ENCODE measurements at places on chromosomes 3 and 15.

DNA sequence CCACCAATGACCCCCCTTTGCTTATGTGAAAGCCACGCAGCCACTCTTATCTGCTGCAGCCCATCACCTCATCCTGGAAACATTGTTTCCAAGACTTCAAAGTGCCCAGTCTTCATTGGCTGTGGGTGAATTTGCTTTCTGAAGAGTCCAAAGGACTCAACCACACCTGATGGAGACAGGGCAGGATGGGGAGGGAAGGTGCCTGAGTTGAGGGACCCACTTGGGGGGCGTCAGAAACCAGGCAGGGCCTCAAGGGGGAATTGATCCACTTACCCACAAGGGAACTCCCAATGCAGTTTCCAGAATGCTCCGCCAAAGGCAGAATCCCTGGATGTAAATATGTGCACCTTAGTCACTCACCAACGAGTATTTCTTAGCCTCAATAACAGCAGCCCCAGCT lies 147.9 kb upstream of the ATP2B2 start:
- DNase-seq = no peak

- DNase-seq = no peak
Measured at GRCh38 chr15:89982315-89983055, 18.6 kb upstream of the ZNF710 start.

DNA sequence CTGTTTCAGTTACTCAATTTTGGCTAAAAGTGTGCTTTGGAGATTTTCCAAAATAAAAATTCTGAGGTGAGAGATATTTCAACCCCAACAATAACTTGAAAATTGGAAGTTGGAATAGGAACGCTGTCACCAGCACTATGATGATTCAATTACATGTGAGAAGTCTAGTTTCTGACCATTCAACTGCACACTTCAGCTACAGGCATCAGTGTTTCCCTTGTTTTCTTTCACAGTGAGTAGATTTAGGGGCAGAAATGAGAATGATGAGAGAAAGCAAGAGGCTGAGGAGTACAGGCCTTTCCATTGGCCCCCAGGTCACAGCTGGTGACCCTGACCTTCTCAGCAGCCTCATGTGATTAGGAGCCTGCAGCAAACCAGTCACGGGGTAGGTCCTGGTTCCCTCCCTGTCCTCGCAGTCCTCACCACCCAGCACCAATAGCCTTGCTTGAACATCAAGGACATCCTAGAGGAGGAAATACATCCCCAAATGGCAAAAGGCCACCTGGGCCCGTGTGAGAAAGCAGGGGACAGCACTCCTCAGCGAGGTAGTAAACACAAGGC lies 10.0 kb upstream of the FILIP1L start:
- DNase-seq = no peak

- DNase-seq = peak; percentile 72
Measured at GRCh38 chr3:177618873-177619733, 421.8 kb upstream of the TBL1XR1 start.

DNA sequence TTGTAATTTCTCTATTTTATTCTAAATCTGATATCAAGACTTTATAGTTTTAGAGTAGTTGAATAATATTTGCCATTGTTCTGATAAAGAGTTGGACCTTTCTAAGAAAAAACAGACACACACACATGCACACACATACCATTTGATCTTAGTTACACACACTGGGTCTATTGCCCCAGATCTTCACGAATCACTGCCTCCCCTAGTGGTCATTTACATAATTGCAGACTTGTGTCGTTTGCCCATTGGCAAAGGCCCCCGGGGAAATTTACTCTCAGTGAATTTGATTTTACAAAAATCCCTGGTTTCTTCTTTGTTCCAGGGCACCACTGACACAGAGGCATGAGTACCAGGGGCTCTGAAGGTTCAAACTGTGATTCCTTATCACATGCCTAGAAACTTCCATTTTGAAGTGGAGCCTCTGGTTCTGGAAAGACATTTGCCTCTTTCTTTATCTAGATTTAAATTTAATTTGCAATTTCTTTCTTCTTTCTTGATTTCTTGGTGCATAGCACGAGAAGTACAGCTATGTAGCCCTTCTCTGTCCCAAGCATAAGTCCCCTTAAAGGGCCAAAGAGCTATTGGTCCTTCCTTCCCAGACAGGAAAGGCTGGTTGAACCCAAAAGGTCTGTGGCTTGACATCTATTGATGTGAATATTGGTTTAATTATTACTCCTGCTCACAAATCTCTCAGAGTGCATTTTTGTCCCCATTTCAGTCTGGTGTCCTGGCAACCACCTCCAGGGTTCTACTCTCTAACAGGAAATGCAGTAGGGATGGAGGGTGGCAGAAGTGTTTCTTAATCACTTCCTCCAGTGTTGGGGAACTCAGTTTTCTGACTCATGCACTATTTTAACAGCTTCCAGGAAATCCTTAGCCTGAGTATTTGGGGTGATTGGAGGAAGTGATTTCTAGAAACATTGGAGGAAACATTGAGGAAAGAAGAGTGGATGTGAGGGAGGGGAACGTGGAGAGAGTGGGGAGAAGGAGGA lies 32.4 kb upstream of the SLC6A11 start:
- DNase-seq = peak; percentile 22

DNA sequence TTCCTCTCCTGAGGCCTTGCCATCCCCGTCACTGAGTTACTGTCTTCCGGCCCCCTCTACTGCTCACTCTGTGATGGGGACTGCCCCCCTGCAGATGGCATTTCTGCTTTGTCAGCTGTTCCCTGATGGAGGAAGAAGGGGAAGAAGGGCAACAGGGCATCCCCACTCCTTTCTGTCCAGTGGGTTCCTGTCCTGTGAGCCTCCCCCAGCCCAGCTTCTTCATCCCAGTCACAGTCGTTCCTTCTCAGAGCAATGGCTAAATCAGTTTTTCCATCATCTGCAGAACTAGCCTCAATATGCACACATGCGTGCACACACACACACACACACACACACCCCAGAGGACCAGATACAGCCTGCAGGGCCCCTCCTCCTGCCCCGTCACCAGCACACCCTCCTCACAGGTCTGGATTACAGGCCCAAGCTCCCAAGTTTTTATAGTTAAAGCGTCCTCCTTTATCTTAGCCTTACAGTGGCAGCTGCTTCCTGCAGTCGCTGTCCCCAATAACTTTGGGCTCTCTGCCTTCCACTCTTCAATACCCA lies 21.4 kb downstream of the ALDH1L1 start:
- DNase-seq = no peak

DNA sequence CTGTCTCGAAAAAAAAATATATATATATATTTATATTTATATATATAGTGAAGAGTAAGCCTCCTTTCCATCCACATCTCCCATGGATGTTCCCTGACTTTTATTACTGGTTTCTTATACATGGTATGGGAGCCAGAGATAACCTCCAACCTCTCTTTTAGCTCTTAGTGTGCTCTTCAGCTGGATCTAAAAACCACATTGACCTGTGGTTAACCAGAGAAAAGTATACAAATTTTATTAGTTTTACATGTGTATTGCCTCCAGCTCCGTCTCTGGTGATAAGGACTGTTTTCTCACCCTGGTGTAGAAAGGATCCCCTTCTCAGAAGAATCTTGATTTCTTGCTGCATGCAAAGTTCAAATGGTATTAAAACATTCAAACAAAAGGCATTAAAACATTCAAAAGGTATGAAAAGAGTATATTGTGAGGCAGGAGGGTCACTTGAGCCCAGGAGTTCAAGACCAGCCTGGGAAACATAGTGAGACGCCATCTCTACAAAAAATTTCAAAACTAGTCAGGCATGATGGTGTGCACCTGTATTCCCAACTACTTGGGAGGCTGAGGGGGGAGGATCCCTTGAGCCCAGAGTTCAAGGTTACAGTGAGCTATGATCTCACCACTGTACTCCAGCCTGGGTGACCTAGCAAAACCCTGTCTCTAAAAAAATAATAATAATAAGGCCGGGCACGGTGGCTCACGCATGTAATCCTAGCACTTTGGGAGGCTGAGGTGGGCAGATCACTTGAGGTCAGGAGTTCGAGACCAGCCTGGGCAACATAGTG lies 13.5 kb upstream of the TTBK2 start:
- peak; percentile 53 for DNase-seq

GRCh38 chr3:191426311-191426710 lies 34.7 kb upstream of the PYDC2 start:
- DNase-seq = no peak

- DNase-seq = no peak
Measured at GRCh38 chr3:108327168-108327567, 30.8 kb downstream of the HHLA2 start.

- DNase-seq = no peak
Measured at GRCh38 chr15:76267077-76267476, 44.2 kb downstream of the ETFA start.

- peak; percentile 48 for DNase-seq
Measured at GRCh38 chr3:186002884-186003472, 65.2 kb upstream of the TRA2B start.

DNA sequence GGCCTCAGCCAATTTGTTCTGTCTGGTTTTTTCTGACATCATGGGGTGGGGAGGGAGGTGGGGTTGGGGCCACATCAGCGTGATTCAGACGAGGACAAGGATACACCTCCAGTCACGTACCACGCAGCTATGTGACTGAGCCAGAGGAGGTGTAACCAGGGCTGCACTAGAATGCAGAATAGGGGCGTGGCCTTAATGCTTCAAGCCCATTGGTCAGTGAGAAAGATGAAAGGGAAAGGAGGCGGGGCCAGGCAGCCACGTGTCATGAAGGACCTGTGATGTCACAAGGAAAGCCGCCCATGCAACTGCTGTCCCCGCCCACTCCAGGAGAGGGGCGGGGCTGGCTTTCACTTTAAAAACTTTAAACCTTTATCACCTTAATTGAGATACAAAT lies at the start of gene GOLGA6L2:
Gene GOLGA6L2, minus strand, starts transcription at position 137 of the 394 bp plus-strand sequence. Its CDS starts 62 bp downstream, at position 75.
- DNase-seq = no peak

DNA sequence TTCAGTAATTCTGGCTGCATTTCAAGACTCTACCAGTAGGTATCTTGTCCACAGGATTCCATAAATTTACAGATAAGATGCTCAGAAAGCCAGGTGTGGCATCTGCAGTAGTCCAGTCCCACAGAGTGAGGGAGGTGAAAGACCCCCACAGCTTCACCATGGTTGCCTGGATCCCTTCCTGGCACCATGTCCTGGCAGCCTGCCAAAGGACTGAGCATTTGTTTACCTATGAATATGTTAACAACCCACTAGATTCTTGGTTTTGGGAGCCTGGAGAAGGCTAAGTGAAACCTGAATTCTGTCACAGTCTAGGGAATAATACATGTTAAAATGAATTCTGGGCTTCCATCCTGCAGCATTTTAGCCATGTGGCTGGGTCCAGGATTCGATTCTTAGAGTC lies 14.9 kb downstream of the CHST2 start:
- DNase-seq = no peak

DNA sequence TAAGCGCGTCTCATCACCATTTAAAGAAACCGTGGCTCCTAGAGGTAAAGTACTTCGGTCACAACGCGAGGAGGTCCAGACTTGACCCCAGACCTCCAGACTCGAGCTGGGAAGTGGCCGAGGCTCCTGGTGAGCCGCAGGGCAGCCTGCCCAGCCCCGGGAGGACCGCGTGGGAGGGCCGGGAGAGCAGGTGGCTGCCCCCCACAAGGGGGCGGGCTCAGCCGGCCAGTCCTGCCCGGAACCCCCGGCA lies at the start of gene SLC27A2:
Gene SLC27A2, plus strand, starts transcription at position 228 of the 250 bp plus-strand sequence. CDS start 232 bp downstream, outside the sequence.
- DNase-seq = peak; percentile 4

- no peak for DNase-seq
Measured at GRCh38 chr3:14298442-14298841, 104.0 kb upstream of the SLC6A6 start.

- no peak for DNase-seq
Measured at GRCh38 chr3:70096376-70097066, 97.0 kb downstream of the SAMMSON start.

GRCh38 chr3:68892297-68892696 lies 40.0 kb downstream of the TAFA4 start:
- no peak for DNase-seq

DNA sequence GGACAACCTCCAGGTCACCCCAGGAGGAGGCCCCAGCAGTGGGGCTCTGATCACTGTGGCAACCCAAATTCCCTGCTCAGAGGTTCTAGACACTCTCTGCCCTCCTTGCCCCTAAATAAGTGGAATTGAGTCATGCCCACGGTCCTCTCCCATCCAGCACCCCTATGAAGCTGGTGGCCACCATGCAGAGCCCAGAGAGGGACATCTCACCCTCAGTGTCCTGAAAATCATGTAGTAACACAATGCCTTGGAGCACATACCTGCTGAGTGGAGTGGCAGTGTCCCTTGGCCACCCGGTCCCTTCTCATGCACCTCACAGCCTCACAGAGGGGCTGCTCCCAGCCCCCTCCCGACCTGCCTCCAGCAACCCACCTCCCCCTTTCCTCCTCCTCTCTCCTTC lies 114.3 kb upstream of the MEF2A start:
- no peak for DNase-seq

GRCh38 chr3:42804831-42805132 lies 492 bp upstream of the HIGD1A start:
- no peak for DNase-seq

DNA sequence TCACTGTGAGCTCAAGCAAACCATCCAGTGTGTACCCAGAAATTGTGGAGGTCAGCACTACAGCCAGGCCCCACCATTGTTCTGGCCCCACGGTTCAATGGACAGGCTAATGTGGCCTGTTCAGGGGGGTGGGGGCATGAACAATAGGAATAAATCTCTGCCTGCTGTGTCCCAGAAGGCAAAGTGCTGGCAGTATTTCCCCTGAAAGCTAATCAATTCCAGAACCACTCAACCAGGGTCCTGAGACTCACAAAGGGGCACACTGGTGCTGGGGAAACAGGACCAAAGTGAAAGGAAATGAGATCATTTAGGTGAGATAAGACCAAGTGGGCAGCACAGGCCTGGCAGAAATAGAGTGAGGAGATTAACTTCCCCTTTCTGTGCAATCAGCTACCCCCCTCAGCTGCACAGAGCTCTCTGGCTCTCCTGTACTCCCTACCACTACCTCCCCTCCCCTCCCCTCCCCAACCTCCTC lies 11.5 kb downstream of the CRYGS start:
- no peak for DNase-seq

DNA sequence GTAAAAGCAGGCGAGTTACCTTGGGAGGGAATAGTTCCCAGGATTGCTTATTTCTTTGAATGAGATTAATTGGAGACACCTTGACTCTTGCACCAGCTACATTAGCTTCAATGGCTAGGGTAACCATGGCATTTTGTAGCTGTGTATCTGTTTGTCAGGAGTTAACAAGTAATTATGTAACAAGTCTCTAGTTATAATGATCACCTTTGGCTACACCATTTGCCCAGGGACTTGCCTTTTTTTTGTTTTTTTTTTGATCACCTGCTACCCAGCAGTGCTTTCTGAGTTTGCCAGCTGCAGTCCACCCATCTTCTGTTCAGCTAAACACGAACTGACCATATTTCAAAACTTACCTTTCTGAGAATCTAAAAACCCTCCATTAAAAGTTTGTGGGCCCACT lies 2.2 kb downstream of the MED12L start:
- DNase-seq = no peak

GRCh38 chr3:49020330-49021212 lies 1.4 kb upstream of the NDUFAF3 start:
- DNase-seq = no peak

GRCh38 chr3:157279237-157279636 lies 119.3 kb upstream of the CCNL1 start:
- no peak for DNase-seq

GRCh38 chr3:33663042-33663441 lies 55.0 kb downstream of the CLASP2 start:
- no peak for DNase-seq

Data from IMR-90 (cell line).